Activated T-cell treated with anti-CD3 and anti-CD28 coated beads, Interleukin-2, amount 50 U/mL, for 1 hour (primary cell): ENCODE measurements at places on chromosomes 12 and 14.

GRCh38 chr12:58225203-58225877 is 284.0 kb downstream of the ATP23 start:
- DNase-seq, result no peak

GRCh38 chr14:103463851-103464250 is 58.8 kb downstream of the CKB start:
- no peak for DNase-seq

DNA sequence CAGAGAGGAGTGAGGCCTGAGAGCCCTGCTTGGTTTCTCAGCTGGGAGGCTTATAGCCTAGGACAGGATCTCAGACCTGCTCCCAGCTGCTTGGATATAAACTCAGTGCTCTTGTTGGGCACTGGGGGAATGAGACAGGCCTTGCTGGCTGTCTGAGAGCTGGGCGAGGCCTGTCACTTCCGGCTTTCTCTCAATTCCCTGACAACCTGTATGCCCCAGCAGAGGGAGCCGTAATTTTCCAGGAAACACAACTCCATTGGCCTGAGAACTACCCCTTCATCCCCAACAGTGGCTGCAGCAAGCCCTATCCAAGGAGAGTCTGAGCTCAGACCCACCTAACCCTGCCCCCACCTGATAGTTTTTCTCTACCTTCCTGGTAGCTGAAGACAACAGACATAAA is 258.3 kb upstream of the STXBP6 start:
- DNase-seq, result no peak

- no peak for DNase-seq
These were observed 20.3 kb upstream of the DHRS4 start for GRCh38 chr14:23933108-23933741.

- DNase-seq, result no peak
These were observed 3.8 kb downstream of the SETD3 start for GRCh38 chr14:99476864-99477263.

DNA sequence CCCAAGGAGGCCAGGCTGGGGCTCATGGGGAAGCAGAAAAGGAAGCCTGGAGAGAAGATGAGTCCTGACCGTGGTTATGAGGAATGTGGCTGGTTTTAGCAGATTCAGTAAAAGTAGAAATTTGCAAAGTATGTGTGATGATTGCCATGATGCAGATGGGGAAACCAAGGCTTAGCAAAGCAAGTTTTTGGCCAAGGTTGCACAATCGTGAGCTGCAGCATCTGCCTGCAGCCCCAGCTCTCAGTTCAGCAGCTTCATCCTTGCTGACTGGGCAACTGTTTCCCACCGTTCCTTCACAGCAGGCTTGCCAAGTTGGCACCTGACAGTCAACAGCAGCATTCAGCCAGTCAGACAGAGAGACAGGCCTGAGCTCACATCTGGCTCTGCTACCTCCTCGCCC is 656.7 kb downstream of the MED13L start:
- no peak for DNase-seq

- no peak for DNase-seq
These were observed 71.6 kb downstream of the ERGIC2 start for GRCh38 chr12:29309320-29309902.

GRCh38 chr12:6851153-6851920 is at the start of gene CDCA3:
CDCA3 (minus strand) TSS chr12:6851286; CDS start chr12:6850952, 334 bp downstream.
- DNase-seq, result peak; percentile 84

GRCh38 chr14:68881396-68881795 is 88.5 kb upstream of the ZFP36L1 start:
- DNase-seq, result no peak

- no peak for DNase-seq
These were observed 73.7 kb upstream of the DBX2 start for GRCh38 chr12:45124485-45125155.

DNA sequence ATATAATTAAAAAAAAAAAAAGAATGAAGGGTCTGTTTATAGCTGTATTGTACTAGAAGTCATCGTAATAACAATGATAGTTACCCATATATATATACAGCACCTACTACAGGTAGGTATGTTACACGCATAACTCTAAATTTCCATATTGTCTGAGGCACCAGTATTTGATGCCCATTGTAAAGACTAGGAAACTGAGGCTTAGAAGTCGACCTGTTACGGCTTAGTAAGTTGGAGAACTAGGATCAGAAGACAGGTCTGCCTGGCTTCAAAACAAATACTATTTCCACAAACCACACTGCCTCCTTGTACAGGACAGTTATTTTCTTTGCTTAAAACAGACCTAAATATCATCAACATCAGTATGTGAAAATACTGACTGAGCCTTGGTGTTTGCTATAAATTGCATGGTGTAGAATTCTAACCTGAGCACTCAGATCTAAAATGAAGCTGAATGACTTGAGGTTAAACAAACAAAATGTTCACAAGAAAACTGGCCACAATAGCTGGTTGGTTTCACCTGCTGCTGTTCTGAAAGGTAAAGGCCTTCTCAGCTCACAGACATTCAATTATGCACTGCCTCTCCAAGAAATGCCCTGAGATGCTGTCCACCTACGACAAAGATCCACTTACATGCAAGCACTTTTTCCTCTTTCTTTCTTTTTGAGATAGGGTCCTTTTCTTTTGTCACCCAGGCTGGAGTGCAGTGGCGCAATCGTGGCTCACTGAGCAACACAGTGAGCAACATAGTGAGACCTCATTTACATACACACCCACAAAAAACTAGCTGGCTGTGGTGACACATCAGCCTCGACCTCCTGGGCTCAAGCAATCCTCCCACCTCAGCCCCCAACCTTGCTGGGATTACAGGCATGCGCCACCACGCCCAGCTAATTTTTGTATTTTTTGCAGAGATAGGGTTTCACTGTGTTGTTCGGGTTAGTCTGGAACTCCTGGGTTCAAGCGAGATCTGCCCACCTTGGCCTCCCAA is 35.7 kb downstream of the SSH1 start:
- DNase-seq, result no peak

GRCh38 chr14:92430686-92431085 is 82.9 kb upstream of the RIN3 start:
- no peak for DNase-seq

DNA sequence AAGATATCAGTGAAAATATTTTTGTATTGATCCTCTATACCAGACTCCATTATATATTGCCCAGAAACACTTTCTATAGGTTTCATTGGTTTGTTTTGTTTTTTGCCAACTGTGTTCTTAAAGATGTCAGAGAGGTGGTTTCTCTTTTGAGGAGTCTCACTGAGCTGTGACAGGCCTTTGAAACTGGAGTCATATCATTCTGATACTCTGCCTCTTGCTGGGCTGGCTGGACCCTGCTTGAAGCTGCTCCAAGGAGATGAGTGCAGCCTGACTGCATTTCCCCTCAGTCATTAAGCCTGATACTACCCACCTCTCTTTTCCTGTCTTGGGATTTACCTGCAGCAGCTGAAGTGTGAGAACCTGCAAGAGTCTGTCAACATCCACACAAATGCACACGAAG is 16.4 kb upstream of the TAS2R30 start:
- DNase-seq, result no peak

DNA sequence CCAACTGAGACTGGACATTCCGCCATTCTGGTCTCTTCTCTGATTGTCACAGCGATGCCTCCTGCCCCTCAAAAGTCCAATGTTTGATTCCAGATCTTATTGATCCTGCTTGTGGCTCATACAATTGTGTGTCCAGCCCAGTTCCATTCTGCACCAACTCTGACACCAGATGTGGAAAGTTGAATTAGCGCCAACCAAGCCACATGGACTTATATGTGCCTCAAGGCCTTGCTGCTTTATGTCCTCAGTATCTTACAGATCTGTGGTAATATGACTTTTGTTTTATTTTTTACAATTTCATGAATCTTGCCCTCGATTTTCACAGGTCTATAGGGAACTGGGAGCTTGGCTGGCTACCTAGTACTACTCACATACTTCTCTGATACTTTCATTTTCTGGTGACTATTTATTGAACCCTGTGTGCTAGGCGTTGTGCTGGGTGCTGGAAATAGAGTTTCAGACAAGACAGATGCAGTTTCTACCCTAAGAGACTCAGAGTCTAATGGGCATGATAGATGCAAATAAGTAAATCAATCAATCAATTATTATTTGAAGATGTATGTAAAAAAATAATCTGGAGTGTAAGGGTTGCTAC is 472.0 kb downstream of the TMTC2 start:
- DNase-seq, result no peak

DNA sequence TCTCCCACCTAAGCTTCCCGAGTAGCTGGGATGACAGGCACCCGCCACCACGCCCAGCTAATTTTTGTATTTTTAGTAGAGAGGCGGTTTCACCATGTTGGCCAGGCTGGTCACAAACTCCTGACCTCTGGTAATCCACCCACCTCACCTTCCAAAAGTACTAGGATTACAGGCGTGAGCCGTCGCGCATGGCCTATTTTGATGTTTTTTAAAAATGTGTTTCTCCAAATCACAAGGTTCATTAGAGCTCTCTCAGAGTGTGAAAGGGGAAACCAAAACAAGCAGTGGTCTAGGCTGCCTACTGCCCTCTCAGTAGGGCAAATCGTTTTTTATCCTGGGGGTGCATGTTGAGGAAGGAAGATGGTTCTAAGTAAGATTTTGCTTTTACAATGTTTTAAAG is 211.5 kb downstream of the PIK3C2G start:
- DNase-seq, result no peak

GRCh38 chr14:75077794-75078193 is 8.4 kb downstream of the ZC2HC1C start:
- no peak for DNase-seq

GRCh38 chr12:38431921-38432320 is 115.3 kb downstream of the ALG10B start:
- no peak for DNase-seq

- peak; percentile 37 for DNase-seq
These were observed 32.4 kb downstream of the YY1 start for GRCh38 chr14:100271247-100271939.

DNA sequence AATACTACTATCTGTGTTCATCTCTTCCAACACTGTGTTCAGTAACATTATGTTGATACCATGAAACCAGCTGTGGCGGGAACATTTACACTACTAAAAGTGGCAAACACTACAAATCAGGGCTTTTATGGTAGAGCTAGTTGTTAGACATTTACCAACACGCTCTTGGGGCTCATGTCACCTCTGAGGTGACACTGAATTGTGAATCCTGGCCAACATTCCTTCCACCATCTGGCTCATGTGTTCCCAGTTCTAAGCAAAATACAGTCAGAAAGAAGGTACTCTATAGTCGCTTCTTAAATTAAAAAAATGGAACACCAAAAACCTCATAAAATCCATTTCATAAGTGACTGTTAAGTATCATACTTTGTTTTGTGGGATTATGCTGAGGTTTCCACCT is 436.6 kb downstream of the FUT8 start:
- DNase-seq, result no peak

DNA sequence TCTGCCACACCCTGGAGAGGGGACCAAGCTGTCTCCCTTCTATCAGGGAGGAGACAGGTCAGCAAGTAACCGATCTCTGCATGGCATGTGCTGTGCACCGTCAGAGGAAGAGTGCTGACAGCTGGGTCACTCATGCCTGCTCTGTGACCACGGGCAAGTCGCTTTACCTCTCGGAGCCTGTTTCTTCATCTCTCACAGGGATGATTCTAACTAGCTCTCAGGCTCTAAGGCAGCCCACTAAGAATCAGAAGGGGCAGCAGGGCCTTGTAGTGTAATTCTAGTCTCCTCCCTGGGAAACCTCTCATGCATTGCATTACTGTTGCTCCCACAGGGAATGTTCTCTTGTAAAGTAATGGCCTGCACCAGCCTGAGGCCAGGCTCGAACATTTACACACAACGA is 11.9 kb downstream of the CD9 start:
- no peak for DNase-seq

DNA sequence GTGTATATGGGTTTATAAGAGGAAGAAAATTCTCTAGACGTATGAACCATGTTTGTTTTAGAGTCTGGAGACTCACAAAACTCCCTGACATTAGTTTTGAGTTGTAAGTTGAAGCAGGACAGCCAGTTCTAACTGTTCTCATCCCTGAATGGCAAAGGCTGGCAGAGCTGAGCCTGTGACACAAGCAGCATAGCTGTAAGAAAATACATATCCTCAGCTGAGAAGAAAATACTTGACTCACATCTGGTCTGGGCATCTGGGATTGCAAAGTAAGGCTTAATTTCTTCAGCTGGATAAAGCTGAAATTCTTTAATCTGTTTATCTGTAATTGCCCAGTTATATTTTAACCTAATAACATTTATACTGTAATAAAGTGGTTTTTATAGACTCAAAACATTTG is 156.3 kb downstream of the PELI2 start:
- no peak for DNase-seq

DNA sequence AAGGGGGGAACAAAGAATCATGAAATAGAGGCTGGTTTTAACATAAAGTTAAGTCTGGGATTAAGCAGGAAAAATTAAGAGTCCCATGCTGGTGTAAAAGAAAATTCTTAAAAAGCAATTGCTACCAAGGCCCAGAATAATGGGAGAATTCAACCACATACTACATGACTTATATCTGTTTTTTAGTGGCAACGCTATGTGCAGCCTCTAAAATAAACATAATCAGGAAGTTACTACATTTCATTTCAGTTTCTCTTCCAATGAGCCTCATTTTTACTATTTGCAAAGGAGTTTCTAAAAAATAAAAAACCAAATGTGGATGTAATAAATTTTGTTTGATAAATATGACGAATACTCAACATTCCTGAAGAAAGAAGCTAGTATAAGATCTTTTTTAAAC is 58.1 kb downstream of the CPNE8 start:
- DNase-seq, result no peak
